ENCODE measurements at places on chromosomes 5 and 9.

DNA sequence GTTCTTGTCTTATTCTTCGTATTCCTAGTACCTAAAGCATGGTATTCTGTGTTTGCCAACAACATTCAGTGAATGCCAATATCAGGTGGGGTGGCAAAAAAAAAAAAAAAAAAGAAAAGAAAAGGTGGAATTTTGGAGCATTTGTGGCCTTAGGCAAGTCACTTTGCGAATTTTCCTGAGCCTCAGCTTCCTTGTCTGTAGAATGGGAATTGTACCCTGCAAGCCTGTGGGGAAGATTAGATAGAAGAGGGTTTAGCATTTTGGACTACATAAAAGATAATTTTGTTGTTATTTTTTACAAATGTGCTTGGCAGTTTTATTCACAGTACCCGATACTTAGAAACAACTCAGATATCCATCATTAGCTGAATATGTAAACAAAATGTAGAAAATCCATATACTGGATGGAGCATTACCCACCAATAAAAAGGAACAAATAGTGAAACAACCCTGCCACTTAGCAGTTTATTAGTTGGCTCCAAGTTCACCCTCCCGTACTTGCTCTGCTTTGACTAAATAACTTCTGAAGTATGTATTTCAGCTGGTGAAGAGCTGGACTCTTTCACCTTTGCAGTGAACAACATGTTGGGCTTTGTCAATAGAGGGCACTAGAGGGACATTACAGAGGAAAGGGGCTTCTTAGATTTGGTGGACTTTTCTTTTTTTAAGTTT, 13.6 kb downstream of the UBE2D2 start:
- peak; percentile 24 for DNase-seq

- no peak for DNase-seq
These were observed 7.0 kb upstream of the IL12B start for GRCh38 chr5:159337016-159337955.

DNA sequence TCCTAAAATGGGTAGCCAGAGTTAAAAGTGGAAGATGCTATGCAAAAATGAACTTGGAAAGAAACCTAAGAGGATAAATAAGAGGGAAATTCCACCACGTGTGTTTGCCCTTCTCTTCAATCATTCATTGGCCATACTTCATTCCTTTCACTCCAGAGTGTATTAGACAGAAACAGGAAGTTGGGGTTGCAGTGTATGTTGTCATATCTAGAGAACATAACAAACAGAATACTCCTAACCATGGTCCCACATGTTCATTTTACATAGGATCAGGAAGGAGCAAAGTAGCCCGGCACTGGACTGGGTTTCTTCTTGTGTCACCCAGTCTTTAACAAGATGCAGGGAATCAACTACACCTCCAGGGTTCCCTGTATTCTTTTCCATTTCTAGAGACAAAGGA, 7.6 kb upstream of the GPBP1 start:
- DNase-seq: no peak

DNA sequence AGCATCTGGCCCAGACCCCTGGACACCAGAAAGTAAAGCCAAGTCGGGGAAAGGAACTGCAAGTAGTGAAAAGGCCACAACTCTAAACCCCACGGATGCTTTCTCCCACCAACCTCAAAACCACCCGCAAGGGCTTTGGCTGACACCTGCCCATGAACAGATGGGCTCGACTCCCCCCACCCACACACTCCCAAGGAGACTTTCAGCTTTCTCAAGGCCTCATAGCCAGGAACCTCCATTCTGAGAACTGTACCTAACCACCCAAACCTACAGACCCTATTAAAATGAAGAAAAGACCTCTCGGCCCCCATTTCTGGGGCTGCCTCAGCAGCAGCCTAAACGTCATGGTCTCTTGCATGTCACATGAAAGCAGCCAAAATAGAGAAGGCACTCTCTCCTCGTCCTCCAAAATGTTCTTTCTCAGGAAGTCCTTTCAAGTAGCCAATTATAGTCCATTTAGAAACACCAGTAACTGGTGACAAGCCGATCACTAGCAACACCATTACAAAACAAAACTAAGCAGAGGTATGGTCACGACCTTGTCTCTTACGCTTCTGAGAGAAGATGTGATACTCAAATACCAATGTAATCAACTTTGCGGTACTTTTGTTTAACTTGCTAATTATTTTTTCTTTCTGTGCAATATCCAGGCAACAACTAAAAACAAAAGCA, 2.9 kb downstream of the B4GALT1 start:
- DNase-seq: no peak

- DNase-seq: no peak
These were observed 101.7 kb upstream of the SPATA31D4 start for GRCh38 chr9:81826517-81826906.

GRCh38 chr9:105531530-105531929, 26.4 kb upstream of the FKTN start:
- no peak for DNase-seq

- DNase-seq: peak; percentile 6
These were observed 628.0 kb upstream of the ADAMTS16 start for GRCh38 chr5:4511996-4512656.

DNA sequence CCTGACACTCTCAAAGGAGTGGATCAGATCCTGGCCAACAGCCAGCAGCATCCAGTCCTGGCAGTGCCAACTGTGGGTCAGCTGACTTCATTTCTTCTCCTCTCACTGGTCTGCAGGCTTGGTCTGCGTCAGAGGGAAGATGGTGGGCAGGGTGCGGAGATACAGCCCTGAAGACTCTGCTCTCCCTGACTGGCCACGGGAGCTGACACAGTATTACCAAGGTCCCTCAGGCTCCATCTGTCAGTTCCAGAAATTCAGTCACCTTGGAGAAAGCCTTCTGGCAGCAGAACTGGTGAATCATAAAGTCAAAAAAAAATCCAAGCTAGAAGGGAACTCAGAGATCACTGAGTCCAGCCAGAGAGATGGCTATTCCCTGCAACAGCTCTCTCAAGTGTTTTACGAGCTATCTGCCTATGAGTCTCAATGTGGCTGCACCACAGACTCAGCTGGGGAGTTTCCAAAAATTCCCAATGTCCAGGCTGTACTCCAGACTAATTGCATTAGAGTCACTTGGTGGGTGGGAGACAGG, 27.9 kb downstream of the C1QTNF2 start:
- no peak for DNase-seq

DNA sequence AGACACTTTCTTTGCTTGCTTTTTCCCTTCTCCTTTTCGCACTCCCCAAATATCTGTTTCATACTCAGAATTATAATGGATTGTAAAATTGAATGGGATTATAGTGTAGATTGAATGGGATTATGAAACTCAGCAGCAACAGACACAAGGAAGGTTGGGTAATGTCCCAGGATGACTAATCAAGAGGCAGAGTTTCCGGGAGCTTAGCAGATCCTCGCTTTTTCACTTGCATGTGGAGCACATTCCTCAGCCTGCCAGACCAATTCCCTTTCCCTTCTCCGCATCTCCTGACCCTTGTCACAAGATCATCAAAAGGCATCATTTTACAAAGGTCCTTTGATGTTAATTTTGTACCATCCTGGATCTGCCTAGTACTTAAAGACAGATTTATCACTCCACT, 55.1 kb upstream of the SLC1A1 start:
- no peak for DNase-seq

DNA sequence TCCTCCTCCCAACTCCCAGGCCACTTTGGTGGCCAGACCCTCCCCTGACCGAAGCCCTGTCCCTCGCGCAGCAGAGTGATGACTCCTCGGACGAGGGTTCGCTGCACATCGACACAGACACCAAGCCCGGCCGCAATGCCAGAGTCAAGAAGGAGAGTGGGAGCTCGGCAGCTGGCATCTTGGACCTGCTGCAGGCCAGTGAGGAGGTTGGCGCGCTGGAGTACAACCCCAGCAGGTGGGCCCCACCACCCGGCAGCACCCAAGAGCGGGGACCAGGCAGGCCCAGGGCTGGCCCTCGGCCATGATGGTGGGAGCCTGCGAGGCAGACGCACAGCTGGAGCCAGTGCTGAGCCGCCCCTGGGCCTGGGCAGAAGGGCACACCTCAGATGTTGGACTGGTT, 90.6 kb downstream of the PHF2 start:
- no peak for DNase-seq

- DNase-seq: peak; percentile 26
These were observed 25.6 kb downstream of the GOLGA2 start for GRCh38 chr9:128249908-128250838.

DNA sequence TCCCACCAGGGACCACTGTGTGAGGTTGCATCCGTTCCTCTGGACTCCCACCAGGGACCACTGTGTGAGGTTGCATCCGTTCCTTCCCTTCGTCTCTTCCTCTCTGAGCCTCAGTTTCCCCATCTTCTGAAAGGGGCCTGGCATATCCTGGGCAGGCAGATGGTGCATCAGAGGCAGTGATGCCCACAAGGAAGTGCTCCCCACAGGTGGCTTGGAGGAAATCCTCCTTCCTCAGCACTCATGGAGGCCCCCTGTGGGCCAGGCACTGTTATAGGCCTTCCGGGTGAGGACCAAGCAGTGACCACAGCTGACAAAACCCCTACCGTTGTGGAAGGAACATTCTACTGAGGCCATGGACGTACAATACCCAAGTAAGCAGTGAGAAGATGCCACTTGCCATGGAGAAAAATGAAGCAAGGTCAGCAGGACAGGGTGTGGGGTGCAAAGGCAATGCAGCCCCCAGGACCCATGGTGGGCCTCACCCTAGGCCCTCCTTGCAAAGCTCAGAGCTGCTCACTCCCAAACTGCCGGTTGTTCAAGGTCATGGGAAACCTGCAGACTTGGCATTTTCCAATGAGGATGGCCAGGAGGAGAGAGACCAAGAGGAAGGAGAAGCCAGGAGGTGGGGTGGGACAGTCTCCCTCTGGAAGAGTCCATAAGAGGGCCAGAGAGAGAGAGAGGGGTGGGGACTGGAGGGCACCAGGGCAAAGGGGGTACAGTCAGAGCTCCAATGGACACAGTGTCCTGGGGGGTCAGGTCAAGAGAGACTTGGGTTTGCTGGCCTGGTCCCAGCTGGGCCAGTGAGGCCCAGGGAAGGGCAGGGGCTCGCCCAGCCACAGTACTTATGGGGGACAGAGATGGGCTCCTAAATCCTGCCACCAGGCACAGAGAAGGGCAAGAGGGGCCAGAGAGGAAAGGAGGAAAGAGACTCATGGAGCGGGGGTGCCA, 51.1 kb downstream of the C9orf50 start:
- no peak for DNase-seq

GRCh38 chr9:81686614-81687520, 2.5 kb downstream of the TLE1 start:
- peak; percentile 62 for DNase-seq

- no peak for DNase-seq
These were observed 19.0 kb downstream of the ENC1 start for GRCh38 chr5:74621492-74621891.

DNA sequence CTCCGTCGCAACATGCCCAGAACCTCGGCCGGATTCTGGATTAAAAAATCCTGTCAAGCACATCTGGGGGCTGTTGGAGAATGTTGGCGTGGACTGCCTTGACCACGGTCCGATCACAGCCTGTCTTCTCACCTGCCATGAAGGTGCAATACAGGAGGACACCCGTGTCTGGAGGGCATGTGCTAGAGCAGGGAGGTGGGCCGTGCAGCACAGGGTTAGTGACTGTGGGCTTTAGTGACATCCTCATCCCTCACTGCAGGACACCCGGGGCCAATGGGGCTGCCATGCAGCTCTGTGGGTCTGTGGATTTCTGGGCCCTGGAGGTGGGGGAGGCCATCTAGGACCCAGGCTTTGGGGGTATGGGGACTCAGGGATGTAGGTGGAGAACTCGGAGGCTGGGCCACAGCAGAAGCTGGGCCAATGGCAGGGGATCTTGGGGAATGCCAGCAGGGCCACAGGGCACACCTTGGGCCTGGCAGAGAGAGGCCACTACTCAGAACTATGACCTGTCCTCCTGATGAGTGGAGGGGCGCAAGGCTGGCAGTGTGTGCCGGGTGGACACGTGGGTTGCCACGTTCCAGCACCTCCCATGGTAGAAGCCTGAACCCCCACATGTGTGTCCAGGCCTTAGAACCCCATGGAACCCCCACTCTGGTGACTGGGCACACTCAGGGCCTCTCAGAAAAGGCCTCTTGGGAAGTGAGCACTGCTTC, 23.3 kb downstream of the ZDHHC11B start:
- no peak for DNase-seq

GRCh38 chr5:181043285-181044092, 3.4 kb downstream of the BTNL9 start:
- no peak for DNase-seq

DNA sequence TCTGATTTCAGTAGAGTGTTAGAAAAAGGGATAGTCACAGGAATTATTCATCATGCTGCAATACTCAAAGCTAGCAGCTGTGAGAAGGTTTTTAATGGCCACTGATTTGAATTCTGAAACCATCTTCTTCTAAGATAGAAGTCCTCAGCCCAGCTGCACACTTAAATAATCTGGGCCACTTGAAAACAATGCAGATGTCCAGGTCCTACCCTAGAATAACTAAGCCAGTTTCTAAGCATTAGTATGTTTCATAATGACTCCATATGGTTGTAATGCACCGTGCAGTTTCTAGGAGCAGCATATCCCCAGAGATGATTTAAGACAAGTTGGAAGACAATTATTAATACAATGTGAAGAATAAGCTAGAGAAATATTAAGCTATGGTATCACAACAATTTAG, 159.9 kb upstream of the FBXL17 start:
- no peak for DNase-seq

GRCh38 chr9:71459082-71459481, 309.2 kb downstream of the CEMIP2 start:
- no peak for DNase-seq

DNA sequence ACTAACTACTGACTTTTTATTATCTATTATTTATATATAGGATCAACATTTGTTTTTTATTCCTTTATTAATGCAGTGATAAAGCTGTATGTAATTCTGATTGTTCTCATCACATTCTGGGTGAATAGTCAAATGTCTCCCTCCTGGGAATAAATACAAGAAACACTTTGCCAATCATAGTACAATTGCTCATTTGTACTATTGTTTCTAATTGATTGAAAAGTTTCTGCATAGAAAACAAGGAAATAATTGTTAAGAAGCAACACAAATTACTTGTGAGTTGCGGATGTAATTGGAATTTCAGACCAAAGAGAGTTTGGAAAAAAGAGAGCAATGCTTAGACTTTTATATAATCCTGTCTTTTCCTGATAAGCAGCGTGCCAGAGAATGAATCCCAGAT, 1013.9 kb downstream of the EFNA5 start:
- no peak for DNase-seq

DNA sequence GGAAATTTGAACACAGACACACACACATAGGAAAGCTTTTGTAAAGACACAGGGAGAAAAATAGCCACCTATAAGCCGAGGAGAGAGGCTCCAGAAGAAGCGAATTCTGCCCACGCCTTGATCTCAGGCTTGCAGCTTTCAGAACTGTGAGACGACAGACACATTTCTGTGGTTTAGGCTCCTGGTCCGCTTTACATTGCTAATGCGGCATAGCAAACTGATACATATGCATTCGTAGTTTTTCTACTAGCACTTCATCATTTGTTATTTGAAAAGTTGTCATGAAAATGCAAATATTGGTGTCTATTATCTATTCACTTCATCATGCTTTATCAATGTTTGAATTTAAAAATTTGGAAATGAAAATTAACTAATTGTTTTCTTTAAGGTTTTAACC, 674.9 kb downstream of the SEMA5A start:
- no peak for DNase-seq

- no peak for DNase-seq
These were observed 166.1 kb downstream of the CD180 start for GRCh38 chr5:67030289-67031056.

Data from SHP77 (cell line).